Tibial nerve (tissue), 4 donors: ENCODE measurements at places on chromosomes 6 and 20. TPM values are rescaled to one million over a fixed set of nuclear protein-coding genes. Genes with fewer than 3 reads are reported as not detected.

Gene PRND
- total RNA-seq: not detected

DNA sequence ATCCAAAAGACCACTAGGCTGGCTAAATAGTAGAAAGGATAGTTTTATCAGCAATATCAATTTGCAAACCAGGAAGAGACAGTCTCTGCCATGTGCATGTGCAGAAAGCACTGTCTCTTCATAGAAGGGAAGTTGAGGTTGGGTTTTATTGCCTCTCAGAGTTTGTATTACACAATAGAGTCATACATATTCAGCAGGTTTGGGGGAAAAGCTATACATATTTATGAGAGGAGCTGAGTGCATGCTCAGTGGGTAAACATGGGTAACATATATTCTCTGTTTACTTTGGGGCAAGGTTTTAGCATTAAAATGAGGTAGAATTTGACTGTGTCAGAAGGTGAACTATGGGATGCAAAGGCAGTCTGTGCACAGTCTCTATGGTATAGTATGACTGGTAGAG, 14.9 kb downstream of the TMEM170B start:
- DNase-seq: no peak
- H3K36me3 ChIP-seq: no peaks in the 10 kb centered on the region
- no peak overlapping the region for H3K4me3 ChIP-seq
- no peak overlapping the region for H3K27ac ChIP-seq
- H3K4me1 ChIP-seq: no peaks in the 10 kb centered on the region
- no peaks in the 10 kb centered on the region for H3K27me3 ChIP-seq

GRCh38 chr6:142846883-142847287, 98.1 kb downstream of the HIVEP2 start:
- DNase-seq: no peak
- H3K27ac ChIP-seq: peak overlapping the region; percentile 71
- no peaks in the 10 kb centered on the region for H3K36me3 ChIP-seq
- H3K4me1 ChIP-seq: no peaks in the 10 kb centered on the region
- H3K27me3 ChIP-seq: no peaks in the 10 kb centered on the region

Gene TMEM244
- not detected for total RNA-seq

- peak overlapping the region; percentile 73 for H3K4me3 ChIP-seq
- H3K36me3 ChIP-seq: no peaks in the 10 kb centered on the region
- H3K4me1 ChIP-seq: no peaks in the 10 kb centered on the region
- no peaks in the 10 kb centered on the region for H3K27me3 ChIP-seq
- DNase-seq: peak; percentile 38
Observed at GRCh38 chr6:30687659-30688431, 1.4 kb upstream of the PPP1R18 start.

DNA sequence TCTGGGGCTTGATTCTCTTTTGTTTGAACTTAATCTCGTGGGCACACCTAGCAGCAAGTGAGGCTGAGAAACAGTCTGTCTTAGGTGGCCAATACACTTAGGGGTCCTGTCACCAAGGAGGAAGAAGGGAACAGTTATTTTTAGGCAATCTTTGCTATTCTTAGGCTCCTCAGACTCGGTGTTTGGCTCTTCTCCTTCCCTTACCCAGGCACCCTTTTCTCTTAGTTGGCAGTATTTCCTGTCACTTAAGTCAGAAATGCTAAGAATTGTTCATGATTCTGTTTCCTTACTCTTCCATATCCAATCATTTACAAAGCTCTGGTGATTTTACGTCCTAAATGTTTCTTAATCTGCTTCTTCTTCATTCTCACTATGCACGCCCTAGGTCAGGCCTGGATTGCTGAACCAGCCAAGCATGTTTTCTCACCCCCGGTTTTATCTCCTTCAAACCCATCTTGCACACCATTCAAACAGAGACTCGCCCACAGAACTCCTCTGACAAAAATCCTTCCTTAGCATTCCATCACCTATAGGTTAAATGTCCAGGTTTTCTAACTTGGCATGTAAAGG, 45.2 kb upstream of the TMEM217 start:
- H3K4me3 ChIP-seq: no peak overlapping the region
- H3K36me3 ChIP-seq: peaks cover 51% of the 10 kb centered on the region
- peaks cover 4% of the 10 kb centered on the region for H3K4me1 ChIP-seq
- H3K27me3 ChIP-seq: no peaks in the 10 kb centered on the region

Gene XKR7
- total RNA-seq: not detected

- H3K4me1 ChIP-seq: peaks cover 11% of the 10 kb centered on the region
- no peaks in the 10 kb centered on the region for H3K36me3 ChIP-seq
- H3K27me3 ChIP-seq: no peaks in the 10 kb centered on the region
- no peak overlapping the region for H3K27ac ChIP-seq
Observed at GRCh38 chr6:15499591-15499990, 163.2 kb downstream of the DTNBP1 start.

Gene KCNG1
- total RNA-seq: 0.63 TPM

DNA sequence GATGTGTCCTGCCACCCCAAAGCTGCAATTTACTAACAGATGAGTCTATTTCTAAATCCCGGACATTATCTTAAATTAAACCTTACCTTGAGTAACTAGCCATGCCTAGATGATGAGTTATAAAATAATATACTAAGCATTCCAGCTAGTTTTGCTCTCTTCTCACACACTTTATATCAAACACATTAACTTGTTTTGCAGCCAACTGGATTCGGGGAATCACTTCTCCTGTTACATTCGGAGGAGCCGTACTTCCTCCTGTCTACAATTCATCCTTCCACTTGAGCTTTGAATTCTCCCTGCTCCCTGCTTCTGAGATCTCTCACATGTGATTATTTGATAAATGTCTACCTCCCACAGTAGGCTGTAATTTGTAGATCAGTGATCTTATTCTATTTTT, 420.1 kb downstream of the GJA1 start:
- H3K4me3 ChIP-seq: no peak overlapping the region
- H3K27me3 ChIP-seq: no peaks in the 10 kb centered on the region
- H3K27ac ChIP-seq: peak overlapping the region; percentile 24
- no peaks in the 10 kb centered on the region for H3K36me3 ChIP-seq
- DNase-seq: no peak

DNA sequence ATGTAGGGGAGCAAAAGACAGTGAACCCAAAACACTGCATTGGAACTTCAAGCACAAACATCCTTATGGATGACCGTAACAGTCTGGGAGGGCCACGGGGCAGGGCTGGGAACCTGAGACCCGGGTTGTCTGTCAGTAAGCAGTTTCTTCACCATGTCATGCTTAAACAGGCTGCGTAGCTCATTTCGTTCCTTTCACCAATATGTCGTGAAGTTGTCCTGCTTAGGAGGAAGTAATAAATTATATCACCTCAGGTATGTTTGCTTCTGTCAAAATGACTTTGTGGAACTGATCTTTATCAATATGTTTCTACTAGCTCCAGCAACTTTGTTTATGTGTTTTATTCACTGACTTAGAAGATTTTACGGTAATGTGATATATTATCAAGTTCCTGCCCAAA, 12.4 kb upstream of the MAK start:
- H3K27ac ChIP-seq: no peak overlapping the region
- no peak for DNase-seq
- H3K4me1 ChIP-seq: no peaks in the 10 kb centered on the region
- H3K36me3 ChIP-seq: peaks cover 4% of the 10 kb centered on the region

Gene MAP7
- total RNA-seq: 1.5 TPM

Gene CLDN20
- 3.6 TPM for total RNA-seq
